Stimulated activated CD4-positive, alpha-beta T cell treated with anti-CD3 and anti-CD28 coated beads, Interleukin-2, amount 100 ng/mL, for 48 hours (primary cell): ENCODE measurements at places on chromosomes 13 and 19.

GRCh38 chr19:19817357-19817756 is 4.2 kb downstream of the ZNF506 start:
- peak; percentile 22 for DNase-seq

- no peak for DNase-seq
These were observed 7.8 kb downstream of the PLPP2 start for GRCh38 chr19:283395-283794.

DNA sequence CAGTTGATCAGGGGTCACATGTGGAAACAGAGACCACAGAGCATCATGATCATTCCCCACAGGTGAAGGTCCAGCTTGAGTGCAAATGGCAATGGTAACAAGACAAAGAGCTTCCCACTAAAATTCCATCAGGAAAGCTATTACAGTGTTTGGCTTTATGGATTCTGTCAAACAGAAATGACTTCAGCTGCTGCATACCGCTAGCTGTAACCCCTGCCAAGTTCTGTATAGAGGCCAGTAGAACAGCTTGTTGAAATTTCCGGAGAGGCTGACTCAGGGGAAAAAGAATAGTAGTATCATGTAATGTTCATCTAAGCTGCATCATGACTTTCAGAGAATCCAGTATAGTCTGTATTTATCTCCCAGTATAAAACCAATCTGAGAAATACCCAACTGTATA is 1704.7 kb downstream of the SLITRK5 start:
- DNase-seq, result no peak

- DNase-seq, result no peak
These were observed 49.6 kb upstream of the DIAPH3 start for GRCh38 chr13:60213236-60213744.

- no peak for DNase-seq
These were observed 33.1 kb downstream of the SLC25A42 start for GRCh38 chr19:19096641-19097627.
